ENCODE measurements at places on chromosomes 11 and 22.

GRCh38 chr11:1130276-1131032, 27.3 kb upstream of the MUC5AC start:
- no peak for DNase-seq

- DNase-seq: peak; percentile 55
Observed at GRCh38 chr11:65506290-65506771, 7.5 kb downstream of the MALAT1 start.

DNA sequence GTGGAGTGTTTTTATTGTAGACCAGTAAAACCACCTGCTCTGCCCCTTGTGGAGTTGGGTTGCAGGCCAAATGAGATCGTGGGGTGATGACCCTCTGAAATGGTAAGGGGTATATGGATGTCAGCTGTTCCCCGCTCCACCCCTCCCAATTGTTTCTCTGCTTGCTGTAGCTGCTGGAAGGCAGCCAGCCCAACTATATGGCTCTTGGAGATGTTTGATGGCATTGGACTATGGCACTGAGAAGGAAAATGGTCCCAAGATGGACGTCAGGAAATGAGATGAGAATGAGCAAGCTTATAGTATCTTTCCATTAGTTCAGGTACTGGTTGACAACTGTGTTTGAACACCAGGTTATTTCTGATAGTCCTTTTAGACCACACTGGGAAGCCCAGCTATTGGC, 94.8 kb upstream of the SORL1-AS1 start:
- no peak for DNase-seq

- DNase-seq: no peak
Observed at GRCh38 chr11:8631395-8632118, 37.5 kb upstream of the STK33 start.

DNA sequence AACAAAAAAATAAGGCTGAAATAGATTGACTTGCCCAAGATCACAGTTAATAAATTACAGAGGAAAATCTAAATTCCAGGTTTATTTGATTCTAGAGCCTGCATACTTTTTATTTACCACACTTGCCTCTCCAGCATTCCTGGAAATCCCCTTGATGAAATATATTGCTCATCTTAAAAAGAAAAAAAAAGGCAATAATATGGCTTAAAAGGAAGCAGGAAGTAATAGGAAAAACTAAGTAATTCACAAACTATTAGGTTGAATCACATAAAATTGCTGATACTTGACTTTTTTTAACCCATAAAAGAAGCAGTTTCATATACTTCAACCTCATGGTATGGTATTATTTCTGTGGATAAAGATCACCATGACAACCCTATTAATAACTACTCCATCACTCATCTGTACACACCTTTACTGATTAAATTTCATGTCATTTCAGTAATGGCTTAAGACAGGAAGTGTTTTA, 52.9 kb downstream of the COPB1 start:
- no peak for DNase-seq

GRCh38 chr22:46105494-46106278, 44.6 kb upstream of the PPARA start:
- no peak for DNase-seq

DNA sequence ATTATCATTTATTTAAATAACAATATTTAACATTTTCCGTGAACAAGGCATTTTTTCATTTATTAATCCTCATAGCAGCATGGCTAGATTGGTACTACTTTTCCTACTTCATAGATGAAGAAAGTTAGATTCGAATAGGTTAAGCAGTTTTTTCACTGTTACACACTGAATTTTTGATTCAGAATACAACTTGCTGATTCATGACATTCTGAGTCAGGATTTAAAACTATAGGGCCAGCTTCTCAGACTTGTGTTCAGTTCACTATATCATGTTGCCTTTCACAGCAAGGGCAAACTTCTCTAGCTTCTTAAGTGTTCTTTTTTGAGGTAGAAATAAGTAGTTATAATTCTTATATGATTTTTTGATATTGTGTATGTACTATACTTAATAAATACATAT, 31.5 kb downstream of the CYP2R1 start:
- no peak for DNase-seq

All from inflammatory macrophage (primary cell).